Brain (organoid and tissue), 16 donors: ENCODE measurements at places on chromosomes 2 and 18.

DNA sequence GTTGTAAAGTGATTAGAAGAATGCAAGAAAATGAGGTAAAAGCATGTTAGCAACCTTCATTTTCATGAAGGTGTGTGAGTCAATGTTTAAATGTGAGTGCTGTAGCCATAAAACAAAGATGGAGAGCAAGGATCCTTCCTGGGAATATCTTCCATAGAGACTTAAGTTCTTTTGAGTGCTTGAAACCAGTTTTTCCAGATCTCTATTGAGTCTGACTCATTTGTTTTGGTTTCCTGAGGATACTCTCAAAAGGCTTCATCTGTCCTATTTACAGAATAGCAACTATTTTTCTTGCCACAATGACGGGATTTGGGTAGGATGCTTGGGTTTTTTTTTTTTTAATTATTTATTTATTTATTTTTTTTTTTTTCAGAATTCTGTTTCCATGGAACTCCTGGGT is 45.9 kb upstream of the ASB1 start:
- no peak for DNase-seq

- DNase-seq: no peak
Observed at GRCh38 chr2:207014424-207014823, 75.1 kb downstream of the CPO start.

- no peak for DNase-seq
Observed at GRCh38 chr2:203396667-203397066, 68.5 kb downstream of the ABI2 start.

- peak; percentile 36 for DNase-seq
Observed at GRCh38 chr18:77095391-77096371, 36.9 kb downstream of the MBP start.

- DNase-seq: no peak
Observed at GRCh38 chr2:46549166-46549844, 69.9 kb downstream of the TMEM247 start.
